ENCODE measurements at places on chromosomes 3 and 15.

DNA sequence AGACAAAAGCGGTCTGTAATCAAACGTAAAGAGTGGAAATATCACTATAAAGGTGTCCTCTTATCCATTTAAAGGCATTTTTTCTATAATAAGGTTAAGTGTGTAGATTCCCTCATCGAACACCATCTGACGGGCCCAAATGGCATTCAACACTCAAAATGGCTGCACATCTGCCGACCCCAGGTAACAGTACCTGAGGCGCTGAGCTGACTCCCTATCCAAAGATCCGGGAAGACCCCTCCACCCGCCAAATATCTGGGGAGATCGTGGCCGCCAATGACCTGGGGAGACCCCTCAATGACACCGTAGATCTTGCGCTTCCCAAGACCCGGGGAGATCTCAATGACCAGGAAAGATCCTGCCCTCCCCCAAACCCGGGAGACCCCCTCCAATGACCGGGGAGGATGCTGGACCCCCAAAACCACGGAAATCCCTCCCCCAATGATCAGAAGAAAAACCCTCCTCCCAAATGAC is 476 bp downstream of the IP6K2 start:
- DNase-seq, result no peak

GRCh38 chr15:31434588-31435260 is 108.1 kb downstream of the KLF13 start:
- no peak for DNase-seq

DNA sequence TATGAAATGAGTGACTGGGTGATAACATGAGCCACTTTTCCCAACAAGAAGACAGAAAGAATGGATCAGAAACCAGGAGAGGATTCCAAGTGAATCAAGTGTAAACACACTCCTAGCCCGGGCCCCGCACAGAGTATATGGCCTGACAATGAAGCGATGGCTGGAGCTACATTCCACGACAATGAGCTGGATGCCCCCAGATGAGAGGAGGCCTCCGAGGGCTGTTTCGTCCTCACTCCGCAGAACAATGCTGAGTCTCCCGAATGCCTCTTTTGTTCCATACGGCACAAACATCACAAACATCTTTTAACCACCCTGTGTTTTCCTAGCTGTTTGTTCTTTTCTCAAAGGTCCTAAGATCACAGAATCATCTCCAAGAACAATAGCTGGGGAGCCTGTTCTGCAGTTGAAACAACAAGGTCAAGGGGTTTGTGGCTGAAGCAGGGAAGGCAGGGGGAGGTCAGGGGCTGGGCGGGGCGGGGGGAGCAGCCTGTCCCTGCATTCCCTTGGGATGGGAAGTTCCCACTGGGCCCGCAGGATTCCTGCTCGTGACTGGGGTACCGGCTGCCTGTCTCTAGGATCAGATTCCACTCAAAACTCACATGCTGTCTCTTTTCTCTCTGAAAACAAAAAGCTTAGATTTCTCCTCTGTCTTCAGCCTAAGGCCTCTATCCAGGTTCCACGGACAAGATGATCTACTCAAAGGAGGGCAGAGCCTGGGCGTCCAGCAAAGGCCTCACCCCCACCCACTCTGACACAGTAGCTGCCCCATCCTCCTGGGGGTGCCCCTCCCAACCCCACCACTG is 151.3 kb downstream of the XXYLT1 start:
- DNase-seq, result no peak

- DNase-seq, result no peak
These were observed 52.3 kb upstream of the BHLHE40 start for GRCh38 chr3:4926892-4927291.

DNA sequence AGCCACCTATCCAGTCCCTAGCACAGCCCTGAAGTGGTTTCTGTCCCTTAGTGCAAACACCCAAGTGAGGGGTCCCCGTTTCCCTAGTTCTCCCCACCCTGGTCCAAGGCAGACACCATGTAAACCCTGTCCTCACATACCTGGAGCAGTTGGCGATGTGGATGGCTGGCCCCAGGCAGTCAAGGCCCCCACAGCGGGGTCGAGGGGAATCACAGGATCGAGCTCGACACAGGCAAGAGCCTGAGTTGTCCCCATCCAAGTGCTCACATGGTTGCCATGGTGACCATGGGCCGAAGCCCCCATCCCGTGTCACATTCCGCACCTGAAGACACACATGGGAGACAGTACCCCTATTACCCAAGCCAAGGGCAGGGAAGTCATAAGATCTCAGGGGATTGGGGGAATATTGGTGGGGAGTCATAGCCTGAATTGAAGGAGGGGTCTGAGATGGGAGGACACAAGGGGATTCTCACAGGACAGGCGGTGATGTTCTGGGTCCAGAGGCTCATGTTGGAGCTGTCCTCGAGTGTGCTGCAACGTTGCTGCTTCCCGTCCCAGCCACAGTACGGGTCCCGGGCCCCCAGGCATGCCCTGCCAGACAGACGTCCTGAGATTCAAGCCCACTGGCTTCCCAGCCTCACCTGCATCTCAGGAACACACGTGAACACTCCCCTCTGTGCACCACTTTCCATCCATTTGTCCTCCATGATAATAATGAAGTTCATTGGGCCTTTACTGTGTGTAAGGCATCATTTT is 112.1 kb downstream of the SEMA5B start:
- DNase-seq, result no peak

DNA sequence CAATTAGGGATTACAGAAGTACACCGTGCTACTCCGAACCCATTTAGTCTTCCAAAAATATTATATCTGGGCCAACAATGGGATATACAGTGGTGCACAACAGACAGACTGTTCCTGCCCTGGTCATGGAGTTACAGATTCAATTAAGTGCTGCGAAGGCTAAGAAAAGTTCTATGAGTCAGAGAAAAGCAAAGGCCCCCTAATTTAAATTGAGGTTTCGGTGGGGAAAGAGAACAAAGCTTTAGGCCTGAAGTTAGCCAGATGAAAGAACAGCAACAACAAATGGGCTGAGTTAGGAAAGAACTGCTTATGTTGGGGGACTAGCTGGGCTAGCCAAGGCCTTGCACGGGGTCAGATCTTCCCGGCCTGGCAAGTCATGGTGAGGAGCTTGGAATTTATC is 131.8 kb downstream of the MDFIC2 start:
- no peak for DNase-seq

DNA sequence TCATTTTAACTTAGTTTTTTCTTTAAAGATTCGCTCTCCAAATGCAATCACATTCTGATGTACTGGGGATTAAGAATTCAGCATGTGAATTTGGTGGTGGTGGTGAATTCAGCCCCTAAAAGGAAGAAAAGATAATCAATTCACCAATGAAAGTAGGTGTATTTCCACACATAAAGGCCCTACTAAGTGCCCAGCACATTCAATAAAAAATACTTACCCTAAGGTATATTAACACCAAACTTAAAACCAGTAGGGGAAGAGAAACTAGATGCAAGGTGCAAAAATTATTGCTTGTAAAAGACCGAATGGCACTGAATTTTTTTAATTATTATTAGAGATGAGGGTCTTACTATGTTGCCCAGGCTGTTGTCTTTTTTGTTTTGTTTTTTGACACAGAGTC is 16.8 kb upstream of the SUCNR1 start:
- DNase-seq, result no peak

- DNase-seq, result no peak
These were observed 17.7 kb downstream of the HEXA start for GRCh38 chr15:72358121-72358520.

DNA sequence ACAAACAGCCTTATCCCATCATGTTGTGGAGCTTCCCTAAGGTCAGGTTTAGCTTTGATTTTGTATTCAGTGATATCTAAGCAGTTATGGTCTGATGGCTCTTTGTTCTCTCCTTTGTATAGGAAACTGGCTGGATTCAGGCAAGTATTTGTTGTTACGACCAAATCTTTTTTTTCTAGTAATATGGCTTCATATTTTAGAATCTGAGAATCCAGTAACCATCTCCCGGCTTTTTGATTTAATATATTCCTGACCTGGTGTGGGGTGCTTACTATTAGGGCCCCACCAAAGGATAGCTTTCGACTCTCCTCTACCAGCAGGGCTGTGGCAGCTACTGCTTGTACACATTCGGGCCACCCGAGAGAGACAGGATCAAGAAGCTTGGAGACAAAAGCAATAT is 23.0 kb downstream of the ARL8B start:
- no peak for DNase-seq

DNA sequence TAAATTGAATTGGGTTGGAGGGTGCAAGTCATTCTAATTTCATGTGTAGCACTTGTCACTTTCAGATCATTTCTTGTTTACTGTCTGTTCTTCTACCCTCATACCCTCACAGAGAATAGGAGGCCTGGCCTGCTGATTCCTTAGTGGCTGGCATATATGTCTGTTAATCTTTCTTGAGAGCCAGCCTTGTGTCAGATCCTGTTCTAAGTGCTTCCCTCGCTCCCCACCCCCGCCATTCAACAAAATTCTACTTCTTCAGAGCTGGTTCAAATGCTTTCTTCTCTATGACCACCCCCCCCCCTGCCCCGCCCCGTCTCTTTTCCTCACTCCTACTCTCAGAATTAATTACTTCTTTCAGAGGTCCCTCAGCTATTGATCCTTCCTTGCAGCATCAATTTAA is 1.5 kb upstream of the U2SURP start:
- DNase-seq, result no peak

GRCh38 chr15:98952381-98952803 is 55.2 kb downstream of the PGPEP1L start:
- DNase-seq, result no peak

GRCh38 chr15:87755226-87755625 is 501.3 kb downstream of the NTRK3 start:
- no peak for DNase-seq

DNA sequence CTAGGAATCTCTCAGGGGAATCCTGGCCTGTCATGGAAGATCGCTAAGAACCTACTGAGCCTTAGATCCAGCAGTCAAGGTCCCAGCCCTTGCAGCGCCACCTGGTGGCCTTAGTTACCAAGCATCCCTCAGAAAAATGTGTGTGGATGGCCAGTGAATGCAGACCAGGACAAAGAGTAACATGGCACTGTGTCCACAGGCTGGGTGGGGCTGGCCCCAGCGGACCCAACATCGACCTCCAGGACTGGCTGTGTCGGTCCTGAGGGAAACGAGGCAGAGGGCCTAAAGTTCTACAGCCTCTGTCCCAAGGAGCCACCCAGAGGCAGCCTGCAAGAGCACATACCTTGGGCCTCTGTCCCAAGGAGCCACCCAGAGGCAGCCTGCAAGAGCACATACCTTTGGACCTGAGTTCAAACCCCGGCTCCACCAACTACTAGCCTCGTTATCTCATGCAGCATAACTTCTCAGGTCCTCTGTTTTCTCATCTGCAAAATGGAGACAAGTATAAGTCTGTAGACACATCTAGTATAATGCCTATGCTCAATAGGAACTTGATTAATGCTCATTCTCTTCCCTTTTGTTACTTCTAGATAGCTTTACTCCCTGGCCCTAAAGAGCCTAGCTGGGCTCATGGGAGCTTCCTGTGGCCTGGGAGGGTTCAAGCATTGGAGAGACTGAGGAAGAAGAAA is 57.5 kb upstream of the HERC1 start:
- peak; percentile 77 for DNase-seq

GRCh38 chr3:168493412-168494205 is 397.9 kb upstream of the GOLIM4 start:
- no peak for DNase-seq

DNA sequence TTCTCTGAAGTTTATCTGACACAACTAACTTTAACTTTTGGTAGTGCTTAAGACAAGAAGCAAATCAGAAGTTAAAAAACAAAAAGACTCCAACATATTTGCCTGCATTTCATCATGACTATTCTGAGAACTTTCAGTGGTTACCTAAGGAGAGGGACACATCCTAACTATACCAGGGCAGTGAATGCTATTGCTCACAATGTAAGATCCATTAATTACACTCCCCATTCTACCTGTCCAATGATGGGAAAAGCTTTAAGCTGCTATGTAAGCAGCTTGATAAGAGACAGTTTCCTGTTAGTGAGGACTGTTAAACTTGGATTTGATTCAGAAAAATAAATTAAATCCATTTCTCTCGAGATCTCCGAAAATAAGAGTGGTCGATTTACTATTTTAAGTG is 37.5 kb downstream of the SERPINI1 start:
- no peak for DNase-seq

- DNase-seq, result no peak
These were observed 1.0 kb upstream of the NR2F2 start for GRCh38 chr15:96329403-96329981.

GRCh38 chr3:124364317-124365020 is 365.8 kb upstream of the UMPS start:
- DNase-seq, result no peak

- no peak for DNase-seq
These were observed 113.6 kb downstream of the CACNA2D3 start for GRCh38 chr3:54235998-54236397.

GRCh38 chr3:194587438-194587931 is 45.7 kb downstream of the TMEM44 start:
- no peak for DNase-seq

DNA sequence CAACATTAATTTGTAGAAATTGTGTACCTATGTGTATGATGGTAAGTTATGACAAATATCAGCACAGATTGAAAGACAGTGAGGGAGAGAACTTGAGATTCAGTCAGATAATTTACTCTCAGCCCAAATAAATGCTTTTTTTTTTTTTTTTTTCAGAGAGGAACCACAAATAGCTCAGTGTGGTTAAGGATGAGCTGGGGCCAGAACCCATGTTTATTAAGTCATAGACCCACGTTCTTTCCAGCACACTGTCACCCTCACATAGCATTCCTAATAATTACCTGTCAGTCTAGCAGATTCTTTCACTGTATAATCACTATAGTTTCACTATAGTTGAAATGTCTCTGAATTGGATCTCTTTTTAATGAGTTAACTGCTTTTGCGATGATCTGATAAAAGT is 246.1 kb downstream of the ZIC1 start:
- no peak for DNase-seq

DNA sequence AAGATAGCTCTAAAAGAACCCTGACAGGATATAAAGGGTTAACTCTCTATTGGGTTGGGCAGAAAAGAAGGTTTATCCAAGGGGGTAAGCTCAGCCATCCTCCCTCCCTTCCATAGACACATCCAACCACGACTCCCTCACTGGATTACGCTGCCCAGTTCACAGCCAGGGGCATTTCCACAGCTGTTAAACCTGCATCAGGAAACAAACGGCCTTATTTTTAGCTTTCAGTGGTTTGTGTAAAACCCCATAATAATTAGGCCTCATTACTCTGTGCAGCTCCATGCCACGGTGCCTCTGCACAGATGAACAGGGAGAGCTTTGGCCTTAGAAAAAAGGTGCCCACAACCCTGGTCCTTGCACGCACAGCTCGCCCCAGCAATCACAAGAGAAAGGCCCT is 110.6 kb downstream of the GABRB3 start:
- no peak for DNase-seq

GRCh38 chr3:95627293-95627692 is 1187.1 kb upstream of the EPHA6 start:
- DNase-seq, result no peak

GRCh38 chr3:157201648-157202278 is 41.8 kb upstream of the CCNL1 start:
- peak; percentile 60 for DNase-seq

- DNase-seq, result no peak
These were observed 483.2 kb upstream of the TBL1XR1 start for GRCh38 chr3:177680472-177680821.

- DNase-seq, result peak; percentile 61
These were observed 346.8 kb downstream of the CNTN3 start for GRCh38 chr3:74267588-74268184.

- DNase-seq, result no peak
These were observed 93.4 kb upstream of the NR2E3 start for GRCh38 chr15:71716990-71717389.
